ENCODE measurements at places on chromosomes 12 and 14. TPM values are rescaled to one million over a fixed set of nuclear protein-coding genes. Genes with fewer than 3 reads are reported as not detected.

Gene ESPL1
- 8.5 TPM for total RNA-seq

- no peak for DNase-seq
Measured at GRCh38 chr12:109089683-109090082, 3.6 kb downstream of the ALKBH2 start.

Gene HAL
- not detected for total RNA-seq

Gene FOXN4
- not detected for total RNA-seq

Gene KIF5A
- under 0.01 TPM for total RNA-seq

Gene NELL2
- total RNA-seq = not detected

GRCh38 chr14:91207008-91207407, 37.5 kb downstream of the GPR68 start:
- DNase-seq = no peak

DNA sequence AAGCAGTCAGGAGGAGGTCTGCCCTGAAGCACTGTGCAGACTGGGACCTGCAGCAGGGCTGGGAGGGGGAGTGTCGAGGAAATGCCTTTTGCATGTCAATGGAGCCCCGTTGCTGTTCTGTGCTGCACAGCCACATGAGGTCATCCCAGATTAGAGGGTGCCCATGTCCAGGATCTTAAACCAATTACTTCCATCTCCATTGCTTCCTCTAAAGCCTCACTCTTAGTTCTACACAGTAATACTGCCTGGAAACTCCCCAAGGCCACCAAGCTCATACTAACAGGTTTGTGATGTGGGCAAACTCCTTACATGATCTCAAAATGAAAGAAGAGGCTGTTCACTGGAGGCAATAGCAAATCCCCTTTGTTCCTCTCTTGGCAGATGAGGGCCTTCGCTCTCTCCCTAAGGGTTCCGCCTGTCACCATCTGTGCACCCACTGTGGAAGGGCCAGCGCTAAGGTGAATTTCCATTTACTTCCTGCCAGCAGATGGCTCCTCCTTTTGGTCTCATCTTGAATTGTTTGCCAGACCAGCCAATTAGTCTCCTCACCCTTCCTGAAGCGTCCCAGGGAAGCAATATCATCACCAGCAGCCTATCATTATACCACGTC, 35.4 kb upstream of the LTA4H start:
- DNase-seq = peak; percentile 57

Gene SLC6A15
- total RNA-seq = 2.6 TPM

Gene GATC
- 15.9 TPM for total RNA-seq

Gene ZNF385A
- 1.6 TPM for total RNA-seq

DNA sequence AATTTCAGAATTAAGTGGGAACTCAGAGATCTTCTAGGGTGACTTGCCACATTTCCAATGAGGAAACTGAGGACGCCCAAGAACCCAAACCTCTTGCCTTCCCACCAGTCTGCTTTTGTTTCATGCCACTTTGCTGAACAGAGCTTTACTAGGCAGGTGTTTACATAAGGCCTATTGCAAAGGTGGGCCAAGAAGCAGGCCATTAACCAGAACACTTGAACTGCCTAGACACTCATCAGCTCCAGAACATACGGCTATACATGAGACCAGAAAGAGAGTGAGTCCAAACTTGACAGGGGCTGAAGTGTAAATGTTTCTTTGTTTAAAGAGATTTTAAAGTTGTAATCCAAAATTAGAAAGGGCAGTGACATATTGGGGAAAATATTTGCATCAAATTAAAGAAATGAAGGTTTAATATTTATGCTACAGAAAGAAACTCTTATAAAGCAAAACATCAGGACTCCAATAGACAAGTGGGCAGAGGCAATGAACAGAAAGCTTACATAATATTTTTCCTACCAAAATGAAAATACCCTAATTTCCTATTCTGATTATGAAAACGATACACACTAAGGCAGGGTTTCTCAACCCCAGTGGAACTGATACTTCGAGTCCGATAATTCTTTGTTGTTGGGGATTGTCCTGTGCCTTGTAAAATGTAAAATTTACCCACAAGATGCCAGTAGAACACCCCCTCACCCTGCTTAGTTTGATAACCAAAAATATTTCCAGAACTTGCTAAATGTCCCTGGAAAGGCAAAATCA, 11.7 kb downstream of the BATF start:
- DNase-seq = no peak

Gene PPP2R5C
- total RNA-seq = 77.1 TPM

- DNase-seq = no peak
Measured at GRCh38 chr14:89280600-89280999, 136.4 kb downstream of the FOXN3 start.

Gene STAB2
- total RNA-seq = not detected

DNA sequence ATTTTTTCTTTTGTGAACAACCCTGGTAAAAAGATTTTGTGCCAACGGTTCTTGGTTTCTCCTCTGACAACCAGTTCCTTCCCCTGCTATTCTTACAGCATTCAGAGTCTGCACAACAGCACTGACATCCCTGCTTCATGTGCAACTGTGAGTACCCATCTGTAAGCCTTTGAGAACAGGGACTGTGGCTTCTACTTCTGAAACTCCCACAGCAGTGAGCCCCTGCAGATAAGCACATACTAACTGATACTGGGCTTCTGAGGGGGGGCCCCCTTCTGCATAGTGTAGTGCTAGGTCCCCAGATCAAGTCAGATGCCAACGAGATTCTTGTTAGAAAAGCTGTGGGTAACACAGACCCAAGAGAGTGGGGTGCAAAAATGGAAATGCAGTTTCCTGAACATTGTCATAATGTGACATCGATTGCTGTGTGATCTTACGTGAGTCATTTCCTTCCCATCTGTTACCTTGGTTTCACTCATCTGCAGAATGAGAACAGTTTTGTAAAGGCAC, 11.1 kb upstream of the NINJ2 start:
- peak; percentile 17 for DNase-seq

DNA sequence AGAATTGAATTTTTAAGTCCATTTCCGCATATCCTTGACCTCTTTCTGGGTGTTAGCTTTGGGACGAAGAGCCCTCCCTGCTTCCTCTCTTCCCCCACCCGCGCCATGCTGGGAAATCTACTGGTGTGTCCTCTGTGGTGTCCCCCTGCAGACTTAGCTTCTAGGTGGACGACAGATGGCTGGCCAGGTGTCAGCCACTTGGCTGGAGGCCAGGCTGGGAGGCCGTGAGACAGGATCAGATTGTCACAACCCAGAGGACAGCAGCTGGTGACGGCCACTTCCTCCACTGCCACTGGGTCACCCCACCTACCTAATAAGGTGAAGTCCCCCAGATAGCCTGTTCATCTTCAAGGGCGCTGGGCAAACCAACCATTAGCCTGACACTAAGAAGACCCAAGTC, 13.3 kb upstream of the DTX1 start:
- no peak for DNase-seq

Gene PLEKHD1
- not detected for total RNA-seq

DNA sequence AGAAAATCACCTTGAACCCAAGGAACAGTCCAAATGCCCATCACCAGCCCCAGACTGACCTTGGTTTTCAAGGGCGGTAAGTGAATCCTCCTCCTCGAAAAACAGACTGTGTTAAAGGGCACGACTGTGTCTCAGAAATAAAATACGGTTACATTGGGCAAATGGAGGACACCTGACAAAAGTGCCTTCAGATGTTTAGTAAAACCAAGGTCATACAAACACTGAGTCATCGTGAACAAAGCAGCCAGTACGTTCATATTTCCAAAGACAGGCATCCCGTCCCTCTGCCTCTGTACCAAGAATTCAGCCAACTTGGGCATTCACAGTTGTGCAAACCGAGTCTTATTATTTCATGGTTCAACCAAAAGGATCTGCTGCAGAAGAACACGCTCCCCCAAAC, 25.9 kb downstream of the FOXN3 start:
- no peak for DNase-seq

DNA sequence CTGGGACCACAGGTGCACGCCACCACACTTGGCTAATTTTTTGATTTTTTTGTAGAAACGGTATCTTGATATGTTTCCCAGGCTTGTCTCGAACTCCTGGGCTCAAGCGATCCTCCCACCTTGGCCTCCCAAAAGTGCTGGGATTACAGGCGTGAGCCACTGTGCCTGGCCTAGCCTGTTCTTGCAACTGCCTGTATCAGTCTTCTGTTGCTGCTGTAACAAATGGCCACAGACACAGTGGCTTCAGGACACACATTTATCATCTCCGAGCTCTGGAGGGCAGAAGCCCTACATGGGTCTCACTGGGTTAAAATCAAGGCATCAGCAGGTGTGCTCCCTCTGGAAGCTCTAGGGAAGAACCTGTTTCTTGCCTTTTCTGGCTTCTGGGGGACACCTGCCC, 79.9 kb upstream of the NCOR2 start:
- no peak for DNase-seq

Gene SOX5
- total RNA-seq = not detected

DNA sequence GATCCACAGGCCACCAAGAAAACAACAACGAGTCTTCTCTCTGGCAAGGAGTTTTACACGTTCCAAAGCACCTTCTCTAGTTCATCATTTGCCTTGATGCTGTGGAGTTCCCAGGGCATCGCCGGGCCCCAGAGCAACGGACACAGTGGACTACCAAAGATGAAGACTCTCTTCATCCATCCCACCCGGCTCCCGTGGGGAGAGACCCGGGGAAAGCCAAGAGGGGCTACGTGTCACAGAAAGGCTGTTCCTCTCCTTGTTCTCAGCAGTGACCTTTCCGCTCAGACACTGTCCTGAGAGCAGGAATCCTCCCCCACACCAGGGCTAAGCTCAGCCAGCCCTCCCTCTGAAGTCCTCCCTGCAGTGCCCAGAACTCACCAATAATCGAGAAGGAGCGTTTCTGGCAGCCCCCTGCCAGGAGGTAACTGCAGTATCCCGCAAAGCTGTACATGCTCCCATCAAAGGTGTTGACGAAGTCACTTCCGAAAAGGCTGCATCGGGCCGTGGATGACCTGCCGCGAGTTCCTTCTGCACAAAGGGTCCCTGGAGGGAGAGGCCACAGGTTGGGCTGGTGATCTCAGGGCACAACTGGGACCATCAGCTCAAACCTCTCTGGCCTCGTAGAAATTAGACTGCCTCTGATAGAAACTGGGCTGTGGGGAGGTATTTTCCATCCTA, 3.5 kb downstream of the VWF start:
- DNase-seq = no peak

Gene POTEG
- not detected for total RNA-seq

DNA sequence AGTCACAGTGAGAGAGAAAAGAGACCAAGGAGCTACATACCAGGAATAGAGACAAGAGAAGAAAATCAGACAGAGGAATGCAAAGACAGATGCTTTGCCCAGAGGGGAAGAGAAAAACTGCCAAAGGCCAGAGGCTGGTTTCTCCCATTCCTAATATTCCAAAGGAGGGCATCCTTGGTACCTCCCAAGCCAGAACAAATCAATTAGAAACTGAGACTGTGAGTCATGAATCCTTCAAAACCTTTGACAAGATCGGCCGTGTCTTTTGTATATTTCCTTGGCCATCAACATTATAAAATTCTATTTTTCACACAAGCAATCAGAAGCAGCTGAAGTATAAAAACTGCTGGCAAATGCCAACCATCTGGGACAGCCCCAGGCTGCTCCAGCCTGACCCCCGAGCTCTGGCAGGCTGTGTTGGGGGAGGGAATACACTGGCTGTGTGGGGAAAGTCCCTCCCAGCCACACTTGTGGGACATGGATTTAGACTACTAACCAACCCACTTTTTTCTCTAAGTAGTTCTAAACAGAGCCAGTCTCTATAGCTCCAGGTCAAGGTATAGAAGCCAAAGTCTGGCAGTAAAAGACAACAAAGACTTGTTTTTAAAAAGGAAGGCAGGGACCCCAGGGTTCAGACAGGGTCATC, 13.7 kb downstream of the POMT2 start:
- DNase-seq = peak; percentile 41

Gene PRMT5
- 42.2 TPM for total RNA-seq

Gene FBXO21
- 43.9 TPM for total RNA-seq

Gene NFATC4
- total RNA-seq = 96.9 TPM

Gene OR4E2
- total RNA-seq = not detected

DNA sequence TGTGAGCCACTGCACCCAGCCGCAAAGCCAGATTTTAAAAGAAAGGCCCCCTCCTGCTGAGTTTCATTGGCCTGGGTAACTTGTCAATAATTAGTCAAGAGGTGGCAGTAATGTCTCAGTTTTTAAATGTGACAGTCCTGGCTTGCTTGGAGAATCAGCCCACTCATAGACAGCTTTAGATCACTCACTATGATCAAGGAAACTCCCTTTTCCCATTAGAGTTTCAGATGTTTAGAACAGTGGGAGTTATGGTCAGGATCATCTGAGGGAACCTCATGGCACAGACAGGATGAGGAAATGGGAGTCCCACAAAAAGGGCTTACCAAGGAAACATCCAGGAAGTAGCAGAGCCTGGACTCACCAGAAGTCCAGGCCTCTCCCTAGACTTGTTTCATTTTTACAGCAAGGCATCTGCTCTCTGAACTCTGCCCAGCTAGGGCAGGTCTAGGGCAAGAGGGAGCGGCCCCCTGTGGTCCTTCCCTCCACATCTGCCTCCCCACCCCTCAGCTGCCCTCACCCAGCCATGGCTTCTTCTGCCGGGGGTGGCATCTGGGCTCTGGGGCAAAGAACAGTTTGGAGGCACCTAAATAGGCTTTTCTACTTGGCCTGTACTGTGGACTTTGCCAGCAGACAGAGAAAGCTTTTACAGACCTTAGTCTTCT, 11.2 kb downstream of the BCL2L14 start:
- peak; percentile 73 for DNase-seq

DNA sequence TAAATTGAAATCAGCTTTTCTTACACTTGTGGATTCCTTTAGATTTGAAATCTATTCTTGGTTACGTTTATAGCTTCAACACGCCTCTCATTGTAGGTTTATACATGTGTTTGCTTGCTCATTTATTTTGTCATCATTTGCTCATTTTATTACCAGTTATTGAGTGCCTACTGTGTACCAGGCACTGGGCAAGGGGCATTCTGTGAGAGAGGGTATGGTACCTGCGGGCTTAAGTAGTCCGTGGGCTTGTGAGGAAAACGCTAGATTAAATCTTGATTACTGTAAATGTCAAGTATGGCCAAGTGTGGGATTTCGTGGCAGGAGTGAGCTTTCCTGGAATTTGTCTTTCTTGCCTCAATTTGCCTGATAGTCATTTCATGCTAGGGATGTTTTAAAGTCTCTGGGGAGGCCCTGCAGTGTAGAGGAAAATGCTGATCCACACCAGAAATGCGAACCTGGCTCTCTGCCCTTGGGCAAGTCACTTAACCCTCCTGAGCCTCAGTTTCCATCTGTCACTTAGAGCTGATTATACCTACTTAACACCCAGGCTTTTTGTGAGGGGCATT, 92.7 kb downstream of the CACNA1C start:
- no peak for DNase-seq

Gene USP44
- total RNA-seq = 0.76 TPM

- peak; percentile 91 for DNase-seq
Measured at GRCh38 chr14:76761136-76761959, at the start of gene VASH1. Gene VASH1 (plus strand): TSS chr14:76761468. CDS start chr14:76762822, 1,354 bp downstream.

Gene TAS2R50
- not detected for total RNA-seq

GRCh38 chr12:196436-196835, 17.5 kb downstream of the SLC6A12 start:
- DNase-seq = no peak

Measured in GM23248 (cell line).